ENCODE measurements at places on chromosomes 12 and 14.
A peak's percentile ranks its signal among the peaks of the same experiment; 100 is the strongest.

GRCh38 chr14:63045234-63045611 is at the start of gene KCNH5:
Gene KCNH5, minus strand, starts transcription at chr14:63045458. Its CDS starts 272 bp downstream, at chr14:63045186.
- DNase-seq: no peak

- no peak for DNase-seq
Observed at GRCh38 chr12:46356655-46357437, 15.7 kb downstream of the SLC38A2 start.

DNA sequence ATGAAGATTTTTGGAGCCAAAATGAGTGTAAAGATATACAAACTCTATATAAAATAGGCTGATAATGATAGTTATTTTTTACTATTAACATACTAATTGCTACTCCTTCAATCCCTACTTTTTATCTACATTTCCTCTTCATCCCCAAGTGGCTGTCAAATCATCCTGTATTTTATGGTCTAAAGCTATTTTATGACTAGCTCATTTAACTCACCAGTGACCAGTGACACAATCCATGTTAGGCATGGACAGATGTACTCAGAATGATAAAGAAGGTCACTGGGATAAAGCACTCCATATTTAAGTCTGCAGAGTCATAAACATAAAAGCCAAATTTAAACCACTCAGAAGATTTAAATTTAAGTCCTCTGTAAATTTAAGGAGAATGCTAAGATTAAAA is 183.0 kb downstream of the MED13L start:
- DNase-seq: no peak

DNA sequence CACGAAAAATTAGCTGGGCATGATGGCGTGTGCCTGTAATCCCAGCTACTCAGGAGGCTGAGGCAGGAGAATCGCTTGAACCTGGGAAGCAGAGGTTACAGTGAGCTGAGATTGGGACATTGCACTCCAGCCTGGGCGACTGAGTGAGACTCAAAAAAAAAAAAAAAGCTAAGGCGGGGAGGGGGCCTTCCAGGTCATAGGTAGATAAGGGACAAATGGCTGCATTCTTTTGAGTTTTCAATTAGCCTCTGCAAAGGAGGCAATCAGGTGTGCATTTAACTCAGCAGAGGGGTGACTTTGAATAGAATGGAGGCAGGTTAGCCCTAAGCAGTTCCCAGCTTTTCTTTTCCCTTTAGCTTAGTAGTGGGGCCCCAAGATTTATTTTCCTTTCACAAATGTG is 743 bp upstream of the AACS start:
- DNase-seq: no peak

- peak; percentile 86 for DNase-seq
Observed at GRCh38 chr14:61662437-61663311, 32.6 kb upstream of the HIF1A start.

GRCh38 chr12:50778663-50779590 is 15.0 kb downstream of the ATF1 start:
- DNase-seq: no peak

DNA sequence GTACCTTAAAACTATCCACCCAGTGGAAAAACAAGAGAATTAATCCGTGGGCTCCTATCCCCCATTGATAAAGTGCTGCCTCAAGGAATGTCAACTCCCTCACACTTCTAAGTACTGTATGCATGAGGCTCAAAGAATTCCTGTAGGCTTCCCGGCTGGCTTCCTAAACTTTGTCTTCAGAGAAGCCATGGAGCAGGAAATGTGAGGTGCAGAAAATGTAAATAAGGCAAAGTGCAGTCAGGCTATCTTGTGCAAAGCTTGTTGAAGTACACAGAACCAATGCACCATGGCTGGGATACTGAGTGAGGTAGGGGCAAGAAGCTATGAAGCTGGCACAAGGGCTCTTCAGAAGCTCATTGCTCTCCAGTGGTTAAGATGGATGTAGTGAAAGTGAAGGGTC is 611.0 kb downstream of the FSCB start:
- no peak for DNase-seq

DNA sequence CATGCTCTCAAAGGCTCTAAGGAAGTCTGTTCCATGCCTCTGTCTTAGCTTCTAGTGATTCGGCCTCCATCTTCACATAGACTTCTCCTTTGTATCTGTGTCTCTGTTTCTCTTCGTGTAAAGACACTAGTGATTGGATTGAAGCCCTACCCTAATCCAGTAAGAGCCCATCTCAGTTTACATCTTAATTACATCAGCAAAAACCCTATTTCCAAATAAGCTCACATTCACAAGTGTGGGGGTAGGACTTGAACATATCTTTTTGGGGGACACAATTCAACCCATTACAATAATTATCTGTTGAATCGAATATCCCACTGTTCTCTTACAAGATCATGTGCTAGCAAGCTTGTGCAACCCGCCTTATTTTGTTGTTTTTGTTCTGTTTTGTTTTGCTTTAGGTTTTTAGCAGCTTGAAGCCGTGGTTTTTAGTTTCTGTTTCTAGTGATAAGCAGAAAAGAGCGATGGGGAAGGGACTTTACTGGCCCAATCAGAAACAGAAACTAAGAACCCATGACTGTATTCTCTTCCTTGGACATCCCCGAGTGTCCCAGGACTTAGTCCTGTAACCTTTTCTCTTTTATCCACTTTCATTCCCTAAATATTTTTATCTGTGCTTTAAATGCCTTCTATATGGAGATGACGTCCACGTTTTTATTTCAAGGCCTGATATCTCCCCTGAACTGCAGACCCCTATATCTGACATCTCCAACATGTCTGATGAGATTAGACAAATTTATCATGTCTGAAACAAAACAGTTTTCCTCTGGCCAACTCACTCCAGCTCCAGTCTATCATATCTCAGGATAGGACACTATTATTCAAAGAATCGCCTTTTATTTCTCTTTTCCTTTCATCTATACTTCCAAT is 353.0 kb downstream of the CCDC91 start:
- DNase-seq: no peak

DNA sequence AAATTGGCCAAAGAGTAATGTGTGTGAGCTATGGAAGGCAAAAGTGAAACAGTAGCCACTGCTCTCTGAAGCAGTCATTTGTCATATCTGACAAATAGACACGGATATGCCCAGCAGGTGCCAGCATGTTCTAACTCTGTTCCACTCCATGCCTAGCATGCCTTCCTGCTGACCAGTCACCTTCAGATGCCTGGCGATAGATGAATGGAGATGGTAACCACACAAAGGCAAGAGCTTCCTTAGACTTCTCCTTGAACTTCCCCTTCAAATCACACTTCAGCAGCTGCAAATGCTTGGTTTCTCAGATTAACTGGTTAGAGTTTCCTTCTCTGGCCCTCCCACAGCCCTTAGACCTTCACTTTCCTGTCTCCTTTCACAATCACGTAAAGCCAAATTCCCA is 429.9 kb downstream of the DAD1 start:
- peak; percentile 65 for DNase-seq

DNA sequence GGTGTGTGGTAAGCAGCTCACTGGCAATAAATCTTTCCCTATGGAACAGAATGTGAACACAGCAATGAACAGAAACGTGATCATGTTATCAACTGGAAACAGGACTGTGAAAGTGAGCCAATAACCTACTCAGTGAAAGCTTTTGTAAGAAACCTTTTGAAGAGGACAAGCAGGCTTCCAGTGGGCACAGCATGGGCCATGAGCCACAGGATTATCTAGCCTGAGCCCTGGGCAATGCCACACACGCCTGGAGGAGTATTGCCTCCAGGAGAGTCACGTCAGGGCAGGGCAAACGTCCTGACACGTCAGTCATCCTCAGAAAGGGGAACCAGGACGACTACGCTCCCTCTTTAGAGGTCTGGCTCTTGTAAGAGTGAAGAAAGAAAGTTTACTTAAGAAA is 32.3 kb downstream of the NRDE2 start:
- DNase-seq: no peak

GRCh38 chr12:58925751-58926150 is 5.4 kb upstream of the LRIG3 start:
- no peak for DNase-seq

DNA sequence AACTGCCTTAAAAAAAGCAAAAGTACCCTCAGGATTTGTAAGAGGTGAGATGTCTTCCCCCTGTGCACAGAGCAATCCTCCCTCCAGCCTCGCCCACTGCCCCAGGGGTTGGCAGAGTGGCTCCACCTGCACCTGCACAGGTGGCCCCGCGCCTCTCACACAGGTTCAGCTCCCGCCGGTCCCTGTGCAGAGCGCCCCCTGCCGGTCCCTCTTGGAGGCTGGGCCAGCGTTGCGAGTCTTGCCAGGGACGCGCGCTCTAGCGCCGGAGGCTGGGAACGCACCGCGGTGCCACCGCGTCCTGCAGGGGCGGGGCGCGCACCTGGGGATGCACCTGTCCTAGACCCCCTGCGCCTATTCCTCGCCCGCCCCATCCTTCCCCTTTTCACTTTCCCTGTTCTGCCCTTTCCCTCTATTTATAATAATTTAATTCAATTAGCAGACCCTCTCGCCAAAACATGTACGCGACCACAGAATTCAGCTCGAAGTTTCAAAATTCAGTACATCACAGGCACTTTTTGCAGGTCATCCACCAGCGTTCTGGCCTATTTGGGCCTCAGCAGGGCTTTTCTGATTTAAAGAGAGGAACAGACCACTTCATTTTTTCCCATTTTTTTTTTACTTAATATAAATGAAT is 618.6 kb downstream of the AACS start:
- no peak for DNase-seq

DNA sequence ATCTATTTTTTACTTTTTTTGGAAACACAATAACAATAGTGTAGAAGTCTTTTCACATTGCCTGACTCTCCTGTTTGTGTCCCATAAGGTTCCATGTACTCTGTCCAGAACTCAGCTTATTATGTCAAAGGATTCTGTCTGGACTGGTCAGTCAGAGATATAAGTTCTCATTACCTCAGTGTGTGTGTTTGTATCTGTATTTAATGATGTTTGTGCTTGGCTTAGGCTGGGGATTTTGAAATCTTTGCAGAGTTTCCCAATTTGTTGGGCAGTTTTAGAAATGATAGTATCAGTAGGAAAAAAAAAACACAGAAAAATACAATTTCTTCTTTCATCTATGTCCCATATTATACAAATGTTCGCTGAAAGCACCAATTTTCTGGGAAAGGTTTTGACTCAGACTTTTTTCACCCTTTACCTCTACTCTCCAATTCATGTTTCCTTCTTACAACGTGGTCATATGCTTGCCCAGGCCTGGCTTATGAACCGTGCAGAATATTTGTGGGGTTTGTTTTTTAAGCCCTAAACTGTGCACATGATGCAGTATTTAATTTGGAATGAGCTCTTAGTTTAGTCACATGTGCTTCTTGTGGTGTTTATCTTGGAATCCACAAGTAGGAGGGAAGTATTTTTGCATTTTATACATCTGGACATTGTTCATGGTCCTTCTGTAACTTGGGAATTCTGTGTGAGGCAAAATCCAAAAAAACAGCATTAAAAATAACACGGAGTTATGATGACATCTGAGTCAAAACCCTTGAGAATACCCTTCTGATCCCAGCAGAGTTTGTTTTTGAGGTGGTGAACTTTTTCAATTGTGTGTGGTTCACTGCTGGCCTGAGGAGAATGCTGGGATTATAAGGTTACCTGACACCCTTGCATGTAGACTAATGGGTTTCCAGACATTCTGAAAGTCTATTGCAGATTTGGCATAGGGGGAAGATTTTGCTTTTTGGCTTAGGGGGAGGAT is 121.2 kb downstream of the RAD51B start:
- DNase-seq: peak; percentile 52

DNA sequence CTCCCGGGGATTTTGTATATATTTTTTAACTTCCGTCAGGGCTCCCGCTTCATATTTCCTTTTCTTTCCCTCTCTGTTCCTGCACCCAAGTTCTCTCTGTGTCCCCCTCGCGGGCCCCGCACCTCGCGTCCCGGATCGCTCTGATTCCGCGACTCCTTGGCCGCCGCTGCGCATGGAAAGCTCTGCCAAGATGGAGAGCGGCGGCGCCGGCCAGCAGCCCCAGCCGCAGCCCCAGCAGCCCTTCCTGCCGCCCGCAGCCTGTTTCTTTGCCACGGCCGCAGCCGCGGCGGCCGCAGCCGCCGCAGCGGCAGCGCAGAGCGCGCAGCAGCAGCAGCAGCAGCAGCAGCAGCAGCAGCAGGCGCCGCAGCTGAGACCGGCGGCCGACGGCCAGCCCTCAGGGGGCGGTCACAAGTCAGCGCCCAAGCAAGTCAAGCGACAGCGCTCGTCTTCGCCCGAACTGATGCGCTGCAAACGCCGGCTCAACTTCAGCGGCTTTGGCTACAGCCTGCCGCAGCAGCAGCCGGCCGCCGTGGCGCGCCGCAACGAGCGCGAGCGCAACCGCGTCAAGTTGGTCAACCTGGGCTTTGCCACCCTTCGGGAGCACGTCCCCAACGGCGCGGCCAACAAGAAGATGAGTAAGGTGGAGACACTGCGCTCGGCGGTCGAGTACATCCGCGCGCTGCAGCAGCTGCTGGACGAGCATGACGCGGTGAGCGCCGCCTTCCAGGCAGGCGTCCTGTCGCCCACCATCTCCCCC is 777 bp downstream of the ASCL1 start:
- no peak for DNase-seq

DNA sequence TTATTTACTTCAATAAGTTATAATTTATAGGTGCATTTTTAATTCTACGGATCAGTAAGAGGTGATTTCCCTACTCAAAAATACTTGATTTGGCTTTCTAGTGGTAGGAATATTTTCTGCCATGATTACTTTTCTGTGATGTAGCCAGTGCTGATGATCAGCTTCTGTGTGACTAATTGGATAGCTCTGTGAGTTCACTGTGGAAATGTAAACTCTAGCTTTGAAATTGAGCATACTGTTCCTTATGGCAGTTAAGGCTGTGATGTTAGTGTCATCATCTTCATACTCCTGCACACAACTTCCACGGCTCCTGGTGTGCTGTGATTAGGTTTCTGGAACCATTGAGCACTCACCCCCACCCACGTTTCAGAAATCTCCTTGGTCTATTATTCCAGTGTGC is 48.2 kb downstream of the PLEKHA5 start:
- no peak for DNase-seq

DNA sequence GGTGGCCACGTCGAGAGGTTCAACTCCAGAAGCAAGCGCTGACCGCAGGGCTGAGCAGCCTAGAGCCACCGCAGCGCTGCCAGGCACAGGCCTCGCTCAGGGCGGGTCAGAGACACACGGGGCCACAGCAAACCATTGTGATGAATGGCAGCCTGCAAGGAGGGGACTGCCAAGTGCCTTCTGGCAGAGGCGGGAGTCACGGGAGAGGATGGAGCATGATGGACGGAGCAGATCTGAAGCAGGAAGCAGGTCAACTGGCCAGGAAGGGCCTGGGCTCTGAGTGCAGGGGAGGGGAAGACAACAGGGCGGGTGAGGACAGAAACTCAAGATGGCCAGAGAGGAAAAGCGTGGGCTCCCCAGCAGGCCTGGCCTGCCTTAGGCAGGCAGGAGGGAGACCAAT is 49.8 kb downstream of the CDC42BPB start:
- DNase-seq: no peak

DNA sequence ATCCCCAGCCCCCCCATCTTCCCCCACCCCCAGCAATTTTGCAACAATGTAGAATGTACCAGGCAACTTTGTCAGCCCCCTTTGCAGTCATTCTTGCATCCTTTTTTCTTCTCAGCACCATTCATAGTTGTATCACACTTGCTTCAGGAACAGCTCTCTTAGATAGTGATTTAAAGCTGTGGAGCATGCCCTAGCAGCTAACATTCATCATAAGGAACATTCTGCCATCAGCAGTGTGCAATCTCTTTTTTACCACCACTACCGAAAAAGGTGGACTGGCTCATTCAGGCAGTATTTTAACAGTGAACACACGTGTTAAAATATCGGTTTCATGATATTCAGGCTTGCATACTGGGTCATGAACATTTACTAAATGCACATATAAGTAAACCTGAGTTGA is 45.1 kb downstream of the MARK3 start:
- DNase-seq: no peak

All from kidney epithelial cell (primary cell).